ENCODE measurements at places on chromosomes 12 and 14.

DNA sequence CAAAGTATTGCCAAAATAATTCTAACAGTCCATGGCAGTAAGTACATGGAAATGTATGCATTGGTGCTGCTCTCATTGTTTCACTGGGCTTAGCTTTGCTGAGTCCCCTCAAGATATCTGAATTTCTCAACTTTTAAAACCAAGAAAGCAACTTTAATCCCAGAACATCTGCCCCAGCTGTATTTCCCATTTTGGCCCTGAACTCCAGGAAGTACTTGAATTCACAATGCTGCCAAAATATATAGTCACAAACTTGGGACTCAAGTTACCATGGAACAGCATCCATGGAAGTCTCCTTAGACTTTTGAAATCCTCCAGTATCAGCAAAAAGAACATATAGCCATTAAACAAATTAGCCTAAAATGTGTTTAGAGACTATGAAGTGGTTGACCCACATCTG lies 78.5 kb upstream of the FLRT2 start:
- no peak for DNase-seq

DNA sequence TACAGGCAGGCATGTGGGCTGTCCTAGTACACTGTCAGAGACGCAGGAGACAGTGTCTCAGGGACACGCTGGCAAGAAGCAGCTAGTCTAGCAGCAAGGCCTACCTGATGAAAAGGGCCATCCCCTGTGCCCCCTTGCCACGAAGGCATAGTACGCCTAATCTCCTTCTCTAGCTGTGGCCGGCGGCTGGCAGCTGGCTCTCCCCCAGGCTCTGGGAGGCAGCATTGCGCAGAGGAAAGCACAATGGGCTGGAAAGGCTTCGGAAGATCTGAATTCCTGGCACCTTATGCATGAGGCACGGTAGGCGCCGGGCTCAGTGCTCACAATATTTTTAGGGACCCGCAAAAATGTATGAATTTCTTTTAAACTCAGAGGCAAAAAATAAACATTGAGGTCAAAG lies 16.0 kb upstream of the PLEKHH1 start:
- no peak for DNase-seq

GRCh38 chr14:60226298-60226697 lies 22.7 kb upstream of the PPM1A start:
- no peak for DNase-seq

DNA sequence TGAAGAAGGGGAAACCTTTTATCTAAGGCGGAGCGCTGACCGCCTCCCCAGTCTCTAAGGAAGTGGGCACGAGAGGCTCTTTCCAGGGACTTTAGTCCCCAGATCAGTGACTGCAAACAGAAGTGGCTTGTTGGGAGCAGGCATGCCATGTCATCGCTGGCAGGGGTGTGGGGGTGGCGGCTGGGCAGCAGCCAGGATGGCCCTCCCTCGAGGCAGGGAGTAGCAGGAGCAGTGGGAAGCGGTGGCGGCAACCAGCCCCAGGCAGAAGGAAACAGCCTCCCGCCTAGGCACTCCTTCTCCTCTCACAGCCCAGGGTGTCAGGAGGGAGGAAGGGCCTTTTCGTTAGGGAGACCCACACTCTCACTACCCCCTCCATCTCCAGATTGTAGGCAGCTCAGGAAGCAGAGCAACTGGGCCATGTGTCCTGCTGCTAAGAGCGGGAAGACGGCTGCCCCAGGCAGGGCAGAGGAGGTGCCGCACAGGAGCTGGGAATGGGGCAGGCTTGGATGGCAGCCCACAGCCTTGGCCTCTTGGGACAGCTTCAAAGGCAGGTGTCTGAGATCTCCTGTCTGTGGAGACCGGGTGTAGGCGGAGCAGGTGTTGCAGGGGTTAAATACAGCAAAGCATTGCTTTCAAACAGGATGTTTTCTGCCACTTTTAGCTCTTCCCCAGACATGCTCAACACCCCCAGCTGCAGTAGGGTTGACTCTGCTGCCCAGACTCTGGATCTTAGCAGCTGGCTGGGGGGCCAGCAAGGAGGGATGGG lies 21.8 kb downstream of the VDR start:
- DNase-seq = no peak

GRCh38 chr12:122174155-122174845 lies at the start of gene IL31:
Gene IL31 (minus strand): TSS chr12:122174221. CDS start chr12:122174172, 49 bp downstream.
- DNase-seq = no peak

- no peak for DNase-seq
These were observed 120.0 kb downstream of the DNAI7 start for GRCh38 chr12:25074954-25075353.

DNA sequence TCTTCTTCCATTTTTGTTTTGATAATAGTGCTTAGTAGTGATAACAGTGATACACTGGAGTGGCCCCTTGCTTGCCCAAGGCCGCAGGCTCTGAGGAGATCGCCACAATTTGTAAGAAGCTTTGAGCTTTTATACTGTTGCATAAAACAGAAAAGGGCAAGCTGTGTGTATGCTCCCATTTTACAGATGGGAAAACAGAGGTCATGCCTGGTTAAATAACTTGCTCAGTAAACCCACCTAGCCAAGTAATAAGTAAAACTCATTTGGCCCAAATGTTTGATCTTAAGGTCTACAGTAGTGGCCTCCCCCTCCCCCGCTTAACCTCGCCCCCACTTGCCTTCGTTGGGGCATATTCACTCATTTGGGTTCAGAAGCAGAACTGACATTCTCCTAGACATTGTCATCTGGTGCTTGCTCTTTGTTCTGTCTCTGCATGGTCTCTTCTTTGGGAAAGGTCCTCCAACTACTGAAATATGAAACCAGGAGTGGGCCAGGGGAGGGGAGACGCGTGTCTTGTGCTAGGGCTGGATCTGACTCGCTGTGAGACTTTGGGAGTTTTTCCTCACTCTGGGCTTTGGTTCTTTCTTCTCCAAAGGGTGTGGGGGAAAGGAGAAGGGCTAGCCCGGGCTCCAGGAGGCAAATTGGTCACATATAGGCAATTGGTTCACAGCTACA lies 88.1 kb downstream of the PAPOLA start:
- DNase-seq = no peak

DNA sequence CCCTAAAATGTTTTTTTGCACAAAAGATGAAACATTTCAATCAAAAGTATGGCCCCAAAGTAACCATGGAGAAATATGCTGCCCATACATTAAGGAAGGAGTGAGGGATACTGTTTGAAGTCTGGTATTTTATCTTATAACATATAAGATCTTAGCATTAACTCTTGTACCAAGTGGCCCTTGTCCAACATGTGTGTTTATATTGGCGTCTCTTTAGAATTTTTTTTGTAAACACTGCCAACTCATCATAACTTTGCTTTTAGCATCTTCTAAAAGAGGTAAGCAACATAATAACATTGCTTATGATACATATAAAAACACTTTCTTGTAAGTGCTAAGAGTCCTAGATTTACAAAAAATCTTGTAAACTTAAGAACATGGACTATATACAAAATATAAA lies 419.7 kb downstream of the ADAMTS20 start:
- DNase-seq = no peak

- DNase-seq = no peak
These were observed 211.9 kb upstream of the LHX5 start for GRCh38 chr12:113683574-113683973.

- no peak for DNase-seq
These were observed 179.8 kb downstream of the DPF3 start for GRCh38 chr14:72714094-72714493.

DNA sequence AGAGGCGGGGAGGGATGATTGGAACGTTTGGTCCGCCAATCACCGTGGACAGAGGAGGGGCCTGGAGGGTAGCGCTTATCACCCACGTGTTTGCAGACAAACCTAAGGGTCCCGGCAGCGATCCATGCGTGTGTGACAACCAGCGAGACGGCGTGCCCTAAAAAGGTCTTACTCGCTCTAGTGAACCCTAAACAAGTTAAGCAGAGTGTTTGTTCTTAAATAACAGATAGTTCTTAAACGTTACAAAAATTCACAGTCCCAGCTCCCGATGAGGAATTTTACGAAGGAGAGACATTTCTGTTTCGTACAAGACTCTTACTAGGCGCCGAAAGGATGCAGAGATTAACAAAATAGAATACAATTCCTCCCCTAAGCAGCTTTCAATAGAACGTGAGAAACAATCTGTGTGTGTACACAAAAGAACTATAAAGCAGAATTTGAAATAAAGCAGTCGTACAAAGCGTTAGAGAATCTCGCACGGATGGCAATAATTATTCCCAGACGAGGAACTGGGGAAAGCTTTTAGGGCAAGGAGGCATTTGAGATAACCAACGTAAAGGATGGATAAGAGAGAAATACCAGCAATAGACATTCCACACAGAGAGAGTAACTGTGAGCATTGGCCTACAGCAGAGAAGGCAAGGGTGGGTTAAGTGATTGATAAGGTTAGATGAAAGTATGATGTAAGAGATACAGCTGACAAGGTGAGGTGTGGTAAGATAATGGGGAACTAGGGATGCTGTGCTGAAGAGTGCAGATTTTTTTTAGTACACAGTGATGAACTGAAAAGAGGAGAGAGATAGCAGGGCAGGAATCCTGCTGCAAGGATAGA lies 831 bp upstream of the RPS6KA5 start:
- no peak for DNase-seq

DNA sequence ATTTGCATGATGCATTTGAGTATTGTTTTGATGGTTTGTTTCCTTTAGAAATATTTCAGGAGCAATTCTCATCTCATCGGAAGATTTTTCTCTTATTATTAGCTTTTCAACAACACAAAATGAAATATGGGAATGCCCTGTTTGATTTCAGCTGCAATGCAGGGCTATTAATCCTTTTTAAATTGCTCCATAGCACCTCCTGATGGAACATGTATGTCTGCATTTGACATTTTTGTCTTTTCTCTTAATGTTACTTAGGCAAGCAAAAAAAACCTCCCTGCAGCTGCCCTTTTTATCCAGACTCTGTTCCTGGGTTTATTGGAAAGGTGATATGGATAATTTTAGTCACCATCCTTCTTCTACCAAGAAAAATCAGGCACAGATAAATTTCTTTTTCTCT lies 895.8 kb downstream of the RPS29 start:
- DNase-seq = no peak

DNA sequence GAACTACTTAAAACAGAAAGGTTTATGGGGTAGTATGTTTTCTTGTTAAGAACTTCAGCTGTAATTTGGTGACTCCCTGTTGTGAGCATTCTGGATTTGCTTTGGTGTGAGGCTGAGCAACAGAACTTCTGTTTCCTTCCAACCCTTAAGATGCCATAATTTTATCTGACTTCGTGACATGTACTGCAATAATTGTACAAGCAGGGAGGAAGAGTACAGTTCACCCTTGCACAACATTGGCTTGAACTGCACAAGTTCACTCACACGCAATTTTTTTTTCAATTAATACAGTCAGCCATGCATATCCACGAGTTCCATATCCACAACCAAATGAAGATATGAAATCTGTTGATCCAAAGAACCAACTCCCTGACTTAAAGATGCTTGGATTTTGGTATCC lies 42.9 kb upstream of the ANKS1B start:
- DNase-seq = no peak

- no peak for DNase-seq
These were observed 93.7 kb upstream of the SFSWAP start for GRCh38 chr12:131617179-131617578.

DNA sequence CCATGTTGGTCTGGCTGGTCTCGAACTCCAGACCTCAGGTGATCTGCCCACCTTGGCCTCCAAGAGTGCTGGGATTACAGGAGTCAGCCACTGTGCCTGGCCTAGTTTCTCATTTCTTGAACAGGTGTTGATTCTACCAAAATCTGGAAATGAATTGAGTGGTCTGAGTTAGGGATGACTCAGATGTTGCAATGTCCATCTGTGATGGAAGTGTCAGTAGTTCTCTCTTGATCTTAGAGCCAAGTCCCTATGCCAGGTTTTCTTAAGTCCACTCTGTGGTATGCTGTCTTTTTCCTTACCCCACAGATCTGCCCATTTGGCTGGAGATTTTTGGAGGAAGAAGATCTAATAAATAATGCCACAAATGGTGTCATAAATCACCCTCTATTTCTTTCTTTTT lies 12.6 kb downstream of the SNAPC1 start:
- no peak for DNase-seq

DNA sequence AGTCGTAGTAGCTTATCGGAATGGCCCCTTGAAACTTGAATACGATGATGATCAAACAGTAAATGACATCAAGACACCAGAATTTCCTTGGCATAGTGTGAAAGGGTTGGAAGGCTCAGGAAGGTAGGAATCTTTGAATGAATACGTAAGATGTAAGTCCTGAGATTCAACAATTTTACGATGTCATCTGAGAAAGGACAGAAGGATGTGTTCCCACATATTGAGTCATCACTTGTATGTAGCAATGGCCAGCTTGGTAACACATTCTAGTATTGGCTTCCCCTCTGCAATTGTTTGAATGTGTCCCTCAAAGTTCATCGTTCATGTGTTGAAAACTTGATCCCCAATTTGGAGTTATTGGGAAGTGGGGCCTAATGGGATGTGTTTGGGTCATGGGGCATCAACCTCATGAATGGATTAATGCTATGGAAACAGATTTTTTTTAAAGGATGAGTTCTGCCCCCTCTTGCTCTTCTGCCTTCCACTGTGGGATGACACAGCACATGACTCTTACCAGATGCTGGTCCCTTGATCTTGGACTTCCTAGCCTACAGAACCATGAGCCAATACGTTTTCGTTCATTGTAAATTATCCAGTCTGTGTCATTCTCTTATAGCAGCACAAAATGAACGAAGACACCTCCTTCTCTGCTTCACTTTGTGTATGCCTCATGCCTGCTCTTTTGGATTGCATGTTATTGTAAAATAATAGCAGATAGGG lies 284.6 kb downstream of the BCAT1 start:
- DNase-seq = no peak

- peak; percentile 86 for DNase-seq
These were observed 40.8 kb upstream of the EPS8 start for GRCh38 chr12:15829949-15830348.

DNA sequence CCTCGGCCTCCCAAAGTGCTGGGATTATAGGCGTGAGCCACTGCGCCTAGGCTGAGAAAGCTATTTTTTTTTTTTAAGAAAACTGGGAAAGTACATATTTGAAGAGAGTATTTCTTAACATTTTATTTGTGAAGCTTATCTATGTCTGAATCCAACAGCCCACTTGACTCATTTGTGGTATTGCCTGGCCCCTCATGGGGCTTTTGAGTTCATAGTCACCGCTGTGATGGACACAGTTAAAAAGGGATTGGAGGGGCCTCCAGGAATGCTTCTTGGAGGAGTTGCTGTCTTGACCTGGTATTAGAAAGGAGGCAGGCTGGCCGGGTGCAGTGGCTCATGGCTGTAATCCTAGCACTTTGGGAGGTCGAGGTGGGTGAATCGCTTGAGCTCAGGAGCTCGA lies 26.5 kb downstream of the BCL7A start:
- DNase-seq = peak; percentile 74

DNA sequence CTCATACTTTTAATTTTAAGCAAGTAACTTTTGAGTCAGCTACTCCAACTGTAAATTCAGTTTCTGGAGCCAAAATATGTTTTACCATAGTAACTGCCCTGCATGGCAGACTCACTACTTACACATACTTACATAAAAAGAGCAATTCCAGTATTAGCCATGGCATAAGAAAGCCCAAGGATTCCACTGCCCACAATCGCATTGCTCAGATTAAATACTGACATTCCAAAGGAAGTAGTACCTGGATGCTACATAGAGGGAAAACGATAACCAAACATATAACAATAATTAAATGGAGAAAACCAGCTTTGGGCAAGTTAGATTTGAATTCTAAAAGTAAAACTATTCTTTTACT lies 2.2 kb downstream of the SLC38A2 start:
- no peak for DNase-seq
